ENCODE measurements at places on chromosomes 7 and 10.

DNA sequence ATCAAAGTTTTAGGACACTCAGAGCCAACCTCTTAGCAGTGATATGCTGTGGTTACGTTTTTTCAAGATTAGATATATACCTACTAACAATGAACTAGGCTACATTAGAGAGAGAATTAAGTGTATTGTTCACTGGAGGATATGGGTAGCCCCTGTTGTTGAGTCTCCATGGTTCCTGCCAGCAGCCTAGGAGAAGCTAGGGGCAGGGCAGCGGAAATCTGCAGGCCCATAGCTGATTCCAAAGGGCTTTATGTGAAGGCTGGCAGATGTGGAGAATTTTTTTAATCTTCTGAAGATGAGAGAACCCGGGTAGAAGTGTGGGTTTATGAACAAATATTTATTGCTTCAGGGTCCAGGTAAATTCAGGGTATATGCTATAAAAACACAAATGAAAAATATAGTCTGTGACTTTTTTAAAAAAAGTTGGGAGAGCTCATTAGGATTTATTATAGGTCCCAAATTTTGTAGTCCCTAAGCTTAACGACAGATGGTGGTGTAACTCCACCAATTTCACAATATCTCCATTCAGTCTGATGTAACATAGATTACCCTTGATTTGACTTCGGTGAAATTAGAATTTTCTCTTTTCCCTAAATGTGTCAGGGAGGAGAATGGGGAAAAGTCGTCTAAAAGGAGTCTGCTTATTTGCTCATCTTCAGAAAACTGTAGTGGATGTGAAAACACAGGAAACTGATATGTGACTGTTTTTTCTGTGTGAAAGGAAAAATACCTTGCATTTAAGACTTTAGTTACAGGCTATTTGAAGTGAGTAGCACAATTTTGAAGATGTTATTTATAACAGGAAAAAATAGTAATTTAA, 163.0 kb upstream of the PPP1R3A start:
- DNase-seq = no peak

DNA sequence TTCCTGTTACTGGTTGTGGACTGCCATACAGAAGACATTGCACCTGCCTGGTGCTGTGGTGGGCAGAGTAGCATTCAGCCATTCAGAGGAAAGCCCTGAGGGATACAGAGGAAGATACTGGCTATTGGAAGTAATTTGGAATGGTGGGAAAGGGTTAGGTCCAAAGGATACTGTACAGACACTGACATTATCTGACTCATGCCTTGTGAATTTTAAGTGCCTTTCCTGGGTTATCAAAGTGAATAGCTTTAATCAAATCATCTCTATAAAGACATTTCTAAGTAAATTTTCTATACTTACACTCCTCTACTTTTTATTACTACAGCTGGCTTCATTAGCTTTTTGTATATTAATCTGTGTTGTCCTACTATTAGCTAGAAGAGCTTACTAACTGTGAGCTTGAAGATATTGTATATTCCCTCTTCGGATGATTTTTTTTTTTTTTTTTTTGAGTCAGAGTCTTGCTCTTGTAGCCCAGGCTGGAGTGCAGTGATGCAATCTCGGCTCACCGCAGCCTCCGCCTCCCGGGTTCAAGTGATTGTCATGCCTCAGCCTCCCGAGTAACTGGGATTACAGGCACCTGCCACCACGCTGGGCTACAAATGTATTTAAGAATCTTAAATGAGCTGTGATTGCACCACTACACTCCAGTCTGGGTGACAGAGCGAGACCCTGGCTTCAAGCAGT, 186.5 kb downstream of the ADK start:
- no peak for DNase-seq

- no peak for DNase-seq
Observed at GRCh38 chr10:110774069-110775019, 97.4 kb upstream of the PDCD4 start.

DNA sequence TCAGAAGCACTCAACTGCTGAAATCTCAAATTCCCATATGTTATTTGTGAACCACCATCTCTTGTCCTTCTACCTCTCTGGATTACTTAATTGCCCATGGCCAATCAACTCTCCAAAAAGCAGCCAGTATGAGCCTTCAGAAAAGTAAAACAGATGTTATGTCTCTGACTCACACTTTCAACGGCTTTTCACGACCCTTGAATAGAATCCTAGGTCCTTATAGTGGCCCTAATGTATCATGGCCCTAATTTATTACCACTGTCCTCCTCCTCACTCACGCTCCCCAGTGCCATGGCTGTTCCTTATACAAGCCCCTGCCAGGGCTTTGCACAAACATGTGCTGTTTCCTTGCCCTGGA, 20.0 kb downstream of the ZNF438 start:
- DNase-seq = no peak

GRCh38 chr7:46291050-46291438, 370.0 kb upstream of the IGFBP3 start:
- DNase-seq = no peak

DNA sequence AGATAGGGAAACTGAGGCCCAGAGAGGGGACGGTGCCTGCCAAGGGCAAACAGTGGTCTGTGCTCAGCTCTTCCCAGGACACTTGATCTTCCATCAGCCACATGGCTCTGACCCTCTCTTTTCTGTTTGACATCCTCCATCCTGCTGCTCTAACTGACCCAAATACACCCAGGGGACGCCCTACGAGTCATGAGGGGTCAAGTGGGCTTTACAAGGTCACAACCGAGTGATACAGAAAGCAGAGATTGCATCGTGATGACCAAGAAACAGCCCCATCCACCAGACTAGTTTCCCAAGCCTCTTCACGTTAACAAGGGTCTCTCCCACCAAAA, 131.2 kb upstream of the UNC5B start:
- no peak for DNase-seq

- DNase-seq = no peak
Observed at GRCh38 chr7:2724453-2725177, 36.6 kb downstream of the AMZ1 start.

DNA sequence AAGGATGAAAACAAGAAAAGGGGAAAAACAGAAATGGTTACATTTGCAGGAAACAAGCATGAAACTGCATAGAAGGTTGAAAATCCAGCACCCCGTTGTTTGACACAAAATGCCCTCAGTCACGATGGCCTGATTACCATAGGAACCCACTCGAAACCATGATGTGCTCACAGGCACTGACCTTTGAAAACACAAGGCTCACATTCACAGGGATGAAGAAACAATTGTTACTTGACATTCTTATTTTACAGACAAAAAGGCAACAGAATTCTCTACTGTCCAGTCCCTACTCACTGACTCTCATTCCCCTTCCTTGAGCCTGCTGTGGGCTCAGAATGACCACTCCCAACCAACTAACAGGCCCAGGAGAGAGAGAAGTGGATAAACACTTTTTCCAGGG, 131.4 kb upstream of the PDLIM1 start:
- DNase-seq = peak; percentile 29

DNA sequence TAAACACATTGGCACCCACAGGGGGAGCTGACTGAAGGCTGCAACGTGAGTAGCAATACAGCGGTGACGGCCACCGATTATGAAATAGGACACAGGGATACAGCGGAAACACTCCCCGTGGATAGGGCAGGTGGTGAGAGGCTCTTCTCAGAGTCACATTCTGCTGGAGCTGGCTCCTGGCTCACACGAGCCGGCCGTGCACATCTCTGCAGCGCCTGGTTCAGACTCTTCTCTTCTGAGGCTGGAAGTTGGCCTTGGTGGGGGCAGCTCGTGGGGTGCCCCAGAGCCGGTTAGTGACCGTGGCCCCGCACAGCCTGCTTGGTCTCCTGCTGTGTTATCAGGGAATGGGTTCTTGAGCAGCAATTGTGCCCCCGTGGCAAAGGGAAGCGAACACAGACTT, 61.3 kb upstream of the EN2 start:
- DNase-seq = no peak

- DNase-seq = no peak
Observed at GRCh38 chr10:36254199-36254598, 612.1 kb upstream of the FZD8 start.

GRCh38 chr10:133093291-133093690, 5.6 kb downstream of the ADGRA1 start:
- DNase-seq = no peak

- no peak for DNase-seq
Observed at GRCh38 chr10:100148353-100149211, 37.2 kb downstream of the ERLIN1 start.

- no peak for DNase-seq
Observed at GRCh38 chr10:57465155-57465554, 802.5 kb downstream of the IPMK start.

DNA sequence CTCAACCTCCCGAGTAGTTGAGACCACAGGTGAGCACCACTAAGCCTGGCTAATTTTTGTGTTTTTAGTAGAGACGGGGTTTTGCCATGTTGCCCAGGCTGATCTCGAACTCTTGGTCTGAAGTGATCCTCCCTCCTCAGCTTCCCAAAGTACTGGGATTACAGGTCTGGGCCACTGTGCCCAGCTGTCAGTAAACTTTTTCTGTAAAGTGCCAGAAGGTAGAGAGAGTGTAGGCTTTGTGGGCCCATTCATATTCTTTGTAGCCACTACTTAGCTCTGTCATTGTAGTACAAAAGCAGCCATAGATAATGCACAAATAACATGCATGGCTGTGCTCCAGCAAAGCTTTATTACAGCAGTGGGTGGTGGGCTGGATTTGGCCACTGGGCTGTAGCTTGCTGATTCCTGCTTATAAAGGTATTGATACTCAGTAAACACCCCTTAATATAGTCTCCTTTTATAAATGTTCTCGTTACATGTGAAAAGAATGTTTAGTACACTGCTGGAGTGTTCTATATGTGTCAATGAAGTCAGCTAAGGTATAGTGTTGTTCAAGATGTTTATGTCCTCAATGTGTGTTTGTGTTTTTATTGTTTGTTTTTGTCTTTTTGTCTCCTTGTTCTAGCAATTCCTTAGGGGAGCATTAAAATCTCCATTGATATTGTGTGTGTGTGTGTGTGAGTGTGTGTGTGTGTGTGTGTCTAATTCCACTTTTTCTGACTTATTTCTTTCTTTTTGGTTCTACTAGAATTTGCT, 644.7 kb upstream of the DPP6 start:
- DNase-seq = no peak

GRCh38 chr7:41401833-41402232, 301.1 kb downstream of the INHBA start:
- no peak for DNase-seq

- no peak for DNase-seq
Observed at GRCh38 chr10:72802332-72802731, 91.2 kb upstream of the OIT3 start.

- DNase-seq = no peak
Observed at GRCh38 chr7:80832006-80832405, 86.8 kb downstream of the SEMA3C start.

DNA sequence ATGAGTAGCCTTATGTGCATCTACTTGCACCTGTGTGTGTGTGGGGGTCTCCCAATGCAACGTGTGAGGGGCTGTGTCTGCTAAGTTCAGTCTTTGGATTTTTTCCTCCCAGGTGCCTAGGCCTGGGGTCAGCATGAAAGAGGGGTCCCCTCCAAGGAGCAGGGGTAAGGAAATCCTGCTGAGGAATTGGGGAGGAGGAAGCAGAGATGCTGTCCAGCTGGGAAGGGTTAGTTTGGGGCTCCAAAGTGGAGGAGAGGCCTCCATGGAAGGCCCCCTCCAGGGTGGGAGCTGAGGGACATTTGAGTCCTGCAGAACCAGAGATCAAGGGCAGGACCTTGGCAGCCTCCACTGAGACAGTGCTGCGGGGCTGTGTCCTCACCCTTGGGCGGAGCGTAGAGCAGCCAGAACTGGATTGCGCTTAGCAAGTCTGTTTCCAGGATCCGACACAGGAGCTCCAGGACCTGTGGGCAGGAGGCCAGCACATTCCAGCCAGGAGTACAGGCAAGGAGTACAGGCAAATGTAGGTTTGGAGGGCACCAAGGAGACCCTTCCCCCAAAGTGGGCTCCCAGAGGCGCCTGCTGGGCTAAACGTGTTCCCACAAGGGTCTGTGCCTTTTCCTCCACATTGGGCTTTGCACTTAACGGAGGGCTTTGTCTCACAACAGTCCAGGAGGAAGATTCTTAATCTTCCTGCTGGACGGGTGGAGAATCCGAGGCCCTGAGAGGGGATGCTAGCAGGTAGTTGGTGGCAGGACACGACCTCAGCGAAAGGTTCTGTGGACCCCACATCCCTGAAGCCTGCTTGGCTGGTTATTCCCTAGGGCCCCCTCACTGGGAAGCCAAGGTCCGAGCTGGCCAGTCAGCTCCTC, 10.1 kb downstream of the TBATA start:
- DNase-seq = no peak

DNA sequence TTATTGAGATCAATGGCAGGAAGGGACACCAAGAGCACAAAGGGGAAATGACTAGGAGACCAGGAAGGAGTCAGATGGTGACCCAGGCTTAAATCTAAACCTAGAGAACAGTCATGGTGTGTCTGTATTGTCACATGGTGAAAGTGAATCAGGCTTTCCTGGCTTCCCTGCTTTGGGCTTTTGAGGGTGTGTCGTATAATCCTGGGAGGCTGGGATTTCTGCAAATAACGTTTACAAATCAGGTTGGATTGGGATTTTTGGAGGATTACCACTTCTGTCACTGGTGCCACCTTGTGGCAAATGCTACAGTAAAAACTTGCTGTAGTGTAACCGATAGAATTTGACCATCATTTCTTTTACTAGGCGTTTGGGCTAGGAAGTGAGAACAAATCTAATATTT, 502.6 kb downstream of the NRG3 start:
- no peak for DNase-seq

- no peak for DNase-seq
Observed at GRCh38 chr7:113504142-113504541, 385.8 kb upstream of the SMIM30 start.

GRCh38 chr10:99143651-99144050, 92.0 kb downstream of the HPSE2 start:
- no peak for DNase-seq

DNA sequence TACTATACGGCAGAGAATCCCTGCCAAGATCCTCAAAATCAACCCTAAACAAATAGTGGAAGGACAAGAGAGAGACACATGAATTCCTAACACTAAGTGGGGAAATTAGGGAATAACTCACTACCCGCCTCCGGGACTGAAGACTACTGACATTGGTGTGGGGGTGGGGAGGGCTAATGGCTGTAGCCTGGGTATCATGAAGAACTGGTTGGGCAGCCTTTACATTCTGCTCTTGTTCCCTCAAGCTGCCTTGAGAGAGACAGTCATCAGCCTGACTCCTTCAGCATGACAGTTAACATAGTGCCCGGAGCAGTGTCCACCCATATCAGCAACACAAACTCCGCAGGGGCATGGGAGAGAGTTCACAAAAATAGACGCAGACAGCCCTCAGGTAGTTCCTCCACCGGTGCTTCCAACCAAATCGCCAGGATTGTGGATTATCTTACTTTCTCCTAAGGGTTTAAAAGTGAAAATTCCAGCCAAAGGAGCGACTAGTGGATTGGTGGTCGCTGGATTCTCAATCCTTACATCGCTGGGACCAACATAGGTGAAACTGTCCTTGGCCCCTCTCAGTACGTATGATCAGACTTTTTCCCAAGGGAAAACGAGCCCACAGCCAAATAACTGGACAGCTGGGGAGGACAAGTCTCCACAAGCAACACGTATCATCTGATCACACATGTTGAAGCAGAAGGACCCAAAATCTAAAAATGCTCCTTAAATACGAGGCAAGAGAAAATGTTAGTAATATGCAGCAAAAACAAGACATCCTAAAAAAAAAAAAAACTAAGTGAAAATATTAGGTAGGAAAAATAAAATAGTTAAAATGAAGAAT, 22.6 kb downstream of the TMEM254 start:
- DNase-seq = no peak

- DNase-seq = no peak
Observed at GRCh38 chr7:149804106-149804505, 30.7 kb upstream of the ZNF467 start.

GRCh38 chr7:79272066-79272669, 181.3 kb downstream of the MAGI2 start:
- no peak for DNase-seq
